Vagina (tissue), 2 donors: ENCODE measurements at places on chromosomes 5 and 9.

DNA sequence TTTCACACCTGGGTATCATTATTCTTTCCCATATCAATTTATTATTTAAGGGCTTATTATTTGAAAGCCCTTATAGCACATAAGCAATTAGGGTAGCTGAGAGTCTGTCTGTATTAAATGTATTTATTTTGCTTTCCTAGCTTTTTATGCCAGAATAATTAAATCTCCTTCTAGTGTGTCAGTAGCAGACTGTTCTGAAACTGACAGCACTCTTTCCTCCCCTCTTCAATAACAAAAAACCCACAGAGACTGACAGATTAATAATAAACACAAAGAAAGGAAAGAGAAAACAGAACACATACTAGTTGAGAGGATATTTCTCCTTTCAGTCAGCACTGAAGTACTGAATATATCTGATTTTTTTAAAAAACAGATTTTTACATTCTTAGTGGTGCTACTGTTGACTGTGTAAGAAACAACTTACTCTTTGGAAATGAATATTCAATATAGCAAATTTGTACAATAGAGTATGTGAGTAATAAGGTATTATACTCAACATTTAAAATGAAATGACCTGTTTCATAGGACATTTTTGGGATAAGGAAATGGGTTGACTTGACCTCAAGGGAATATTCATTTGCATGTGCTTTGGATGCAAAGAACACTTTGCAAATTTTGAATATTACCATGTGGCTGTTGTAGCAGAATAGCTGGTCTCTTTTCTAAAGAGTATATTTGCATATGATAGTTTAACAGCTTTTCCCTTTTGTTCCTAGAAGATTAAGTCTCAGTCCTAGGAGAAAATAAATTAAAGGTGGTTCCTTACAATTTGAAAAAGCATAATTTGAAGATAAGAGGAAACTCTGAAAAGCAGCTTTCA, 208.3 kb downstream of the SPATA31D1 start:
- no peak for DNase-seq

DNA sequence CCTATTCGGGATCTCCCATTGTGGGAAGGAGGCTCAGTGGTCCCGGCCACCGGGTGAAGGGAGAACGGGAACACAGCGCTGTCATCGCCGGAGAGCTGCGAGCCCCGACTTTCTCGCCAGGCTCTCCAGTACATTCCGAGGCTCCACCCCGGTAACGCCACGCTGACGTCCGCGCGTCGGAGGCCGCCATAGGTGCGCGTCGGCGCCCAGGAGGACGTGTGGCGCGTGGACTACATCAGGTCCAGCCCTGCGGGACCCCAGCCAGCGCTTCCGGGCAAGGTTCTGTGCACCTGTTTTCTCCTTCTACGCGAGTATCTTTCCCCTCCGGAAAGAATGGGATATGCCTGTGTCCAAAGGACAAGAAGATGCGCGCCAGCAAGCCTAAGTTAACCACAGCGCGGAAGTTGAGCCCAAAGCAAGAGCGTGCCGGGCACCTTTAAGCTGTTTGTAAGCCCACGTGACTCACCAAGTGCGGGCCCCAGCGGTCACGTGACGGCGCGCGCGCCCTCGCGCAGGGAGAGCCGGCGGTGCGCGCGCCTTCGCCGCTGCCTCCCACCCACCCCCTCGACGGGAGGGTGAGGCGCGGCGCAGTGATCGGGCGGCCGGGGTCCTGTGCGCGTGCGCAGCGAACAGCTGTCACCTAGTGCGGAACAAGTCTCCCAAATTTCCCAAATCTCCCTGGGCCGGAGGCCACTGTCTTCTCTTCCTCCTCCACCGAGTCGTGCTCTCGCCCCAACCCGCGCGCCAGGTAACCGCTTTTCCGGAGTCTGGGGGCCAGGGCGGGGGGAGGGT, at the start of gene KDM4C:
KDM4C (plus strand) TSS at position 518 of the 792 bp plus-strand sequence. CDS start 35,016 bp downstream, outside the sequence.
- peak; percentile 96 for DNase-seq

DNA sequence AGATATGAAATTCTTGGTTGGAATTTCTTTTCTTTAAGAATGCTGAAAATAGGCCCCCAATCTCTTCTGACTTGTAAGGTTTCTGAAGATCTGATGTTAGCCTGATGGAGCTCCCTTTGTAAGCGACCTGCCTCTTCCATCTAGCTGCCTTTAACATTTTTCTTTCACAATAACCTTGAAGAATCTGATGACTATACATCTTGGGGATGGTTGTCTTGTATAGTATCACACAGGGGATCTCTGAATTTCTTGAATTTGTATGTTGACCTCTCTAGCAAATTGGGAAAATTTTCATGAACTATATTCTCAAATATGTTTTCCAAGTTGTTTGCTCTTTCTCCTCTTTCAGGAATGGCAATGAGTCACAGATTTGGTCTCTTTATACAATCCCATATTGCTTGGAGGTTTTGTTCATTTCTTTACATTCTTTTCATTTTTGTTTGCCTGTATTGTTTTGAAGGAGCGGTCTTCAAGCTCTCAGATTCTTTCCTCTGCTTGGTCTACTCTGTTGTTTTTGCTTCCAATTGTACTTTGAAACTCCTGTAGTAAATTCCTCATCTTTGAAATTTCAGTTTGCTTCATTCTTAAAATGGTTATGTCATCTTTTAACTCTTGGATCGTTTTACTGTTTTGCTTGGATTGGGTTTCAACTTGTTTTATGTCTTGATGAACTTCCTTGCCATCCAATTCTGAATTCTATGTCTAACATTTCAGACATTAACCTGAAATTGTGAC, 245.2 kb upstream of the TARS1 start:
- no peak for DNase-seq

DNA sequence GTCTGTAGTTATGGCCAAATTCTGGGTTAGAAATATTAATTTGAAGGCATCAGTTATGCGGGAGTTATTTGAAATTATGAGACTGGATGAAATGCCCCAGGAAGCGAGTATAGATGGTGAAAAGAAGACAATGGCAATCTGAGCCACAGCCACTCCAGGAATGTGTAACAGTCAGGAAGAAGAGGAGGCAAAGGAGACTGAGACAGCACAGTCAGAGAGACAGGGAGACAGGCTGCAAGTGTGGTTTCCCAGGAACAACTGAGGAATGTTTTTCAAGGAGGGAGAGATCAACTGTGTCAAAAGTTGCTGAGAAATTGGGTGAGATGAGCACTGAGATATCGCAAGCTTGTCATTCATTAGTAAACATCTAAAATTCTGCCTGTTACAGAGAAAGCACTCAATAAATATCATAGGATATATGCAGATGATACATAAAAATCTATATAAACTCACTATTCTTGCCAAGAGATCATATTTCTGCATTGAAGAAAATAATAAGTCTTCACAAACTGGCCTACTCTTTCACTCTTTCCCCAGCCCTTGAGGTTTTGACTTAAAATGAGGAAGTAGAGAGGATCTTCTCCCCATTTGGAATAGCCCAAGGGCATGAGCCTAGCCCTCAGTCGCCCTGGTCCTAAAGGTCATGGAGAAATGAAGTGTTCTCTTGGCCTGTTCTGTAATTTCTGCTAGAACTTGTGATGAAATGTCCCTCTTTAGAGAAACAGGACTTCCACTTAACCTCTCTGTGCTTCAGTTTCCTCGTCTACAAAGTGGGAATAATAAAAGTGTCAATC, 48.5 kb upstream of the RLN1 start:
- DNase-seq = no peak

DNA sequence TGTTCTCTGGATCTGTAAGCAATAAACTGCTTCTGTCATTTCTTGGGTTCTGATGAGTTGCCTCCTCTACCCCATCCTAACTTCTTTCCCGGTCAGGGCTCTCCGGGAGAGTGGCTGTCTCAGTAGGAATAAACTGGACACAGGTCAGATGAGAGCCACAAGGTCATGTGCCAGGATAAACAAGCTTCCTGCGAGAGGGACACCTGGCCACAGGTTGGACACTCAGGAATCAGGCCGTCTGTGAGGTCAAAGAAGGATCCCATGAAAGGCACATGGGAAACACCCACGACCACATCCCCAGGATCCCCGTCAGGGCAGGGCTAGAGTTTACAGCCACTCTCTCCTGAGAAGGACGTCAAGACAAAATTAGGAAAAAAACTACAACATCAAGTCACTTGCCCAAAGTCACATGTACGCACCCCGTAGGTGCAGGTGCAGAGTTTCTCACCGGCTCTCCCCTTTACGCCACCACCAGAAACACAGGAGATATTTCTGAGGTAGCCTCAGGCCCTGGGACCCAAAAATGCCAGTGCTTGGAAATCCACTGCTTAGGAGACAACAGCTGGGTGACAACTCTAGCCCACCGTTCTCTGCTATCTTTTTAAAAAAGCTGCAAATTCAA, 28.7 kb downstream of the CCT5 start:
- no peak for DNase-seq

- no peak for DNase-seq
Measured at GRCh38 chr9:28365728-28366127, 792.4 kb upstream of the C9orf72 start.

- DNase-seq = no peak
Measured at GRCh38 chr9:80866576-80867227, 822.6 kb downstream of the TLE1 start.

GRCh38 chr9:74415995-74416394, 81.1 kb upstream of the RORB start:
- DNase-seq = no peak

- no peak for DNase-seq
Measured at GRCh38 chr5:42858687-42859086, 47.0 kb upstream of the SELENOP start.

GRCh38 chr5:138668451-138669380, 84.5 kb upstream of the CTNNA1 start:
- DNase-seq = no peak

DNA sequence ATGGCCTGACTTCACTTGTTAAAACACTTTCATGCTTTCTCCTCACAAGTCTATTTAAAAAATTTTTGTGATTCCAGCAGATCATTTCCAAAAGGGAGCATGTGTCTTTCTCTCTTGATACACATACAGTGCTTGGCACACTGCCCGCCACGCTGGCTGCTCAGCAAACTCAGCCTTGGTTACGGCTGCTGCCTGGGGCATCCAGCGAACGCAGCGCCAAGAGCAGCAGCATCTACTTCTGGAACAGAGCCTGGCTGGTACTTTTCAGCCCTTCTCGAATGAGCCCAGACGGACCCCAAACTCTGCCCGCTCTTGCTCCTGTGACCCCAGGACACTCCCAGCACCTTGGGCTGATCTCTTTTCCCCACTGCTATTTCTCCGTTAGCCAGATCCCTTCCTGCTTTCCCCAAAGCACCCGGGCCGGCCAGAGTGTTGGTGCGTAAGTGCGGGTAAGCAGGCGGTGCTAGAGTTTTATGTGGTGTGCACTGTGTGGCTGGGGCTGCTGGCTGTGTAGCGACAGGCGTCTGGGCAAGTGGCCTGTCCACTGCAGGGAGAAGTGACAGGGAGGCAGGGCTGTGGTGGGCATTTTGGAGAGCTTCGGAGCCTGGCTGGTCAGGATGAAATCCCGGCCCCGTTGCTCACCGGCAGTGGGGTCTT, 73.2 kb downstream of the SH3PXD2B start:
- no peak for DNase-seq

GRCh38 chr9:35826071-35826701, 2.3 kb downstream of the FAM221B start:
- DNase-seq = no peak

DNA sequence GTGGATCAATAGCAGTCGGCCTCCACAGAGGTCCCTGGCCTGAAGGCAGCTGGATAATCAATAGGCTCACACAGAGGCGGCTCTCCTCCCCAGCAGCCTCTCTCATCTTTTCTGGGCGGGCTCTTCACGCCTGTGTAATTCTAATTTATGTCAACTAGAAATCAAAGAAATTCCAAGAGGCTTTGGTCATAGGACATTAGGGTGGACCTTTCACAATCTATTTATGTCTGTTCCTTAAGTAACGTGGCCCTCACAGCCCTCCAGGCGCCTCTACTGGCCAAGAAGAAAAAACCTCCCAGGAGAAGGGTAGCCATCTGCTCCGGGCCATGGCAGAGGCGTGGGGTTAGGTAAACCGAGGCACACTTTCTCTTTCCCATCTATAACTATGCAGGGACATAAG, 205.1 kb upstream of the EFNA5 start:
- no peak for DNase-seq

- no peak for DNase-seq
Measured at GRCh38 chr5:153153086-153153485, 337.4 kb upstream of the GRIA1 start.

DNA sequence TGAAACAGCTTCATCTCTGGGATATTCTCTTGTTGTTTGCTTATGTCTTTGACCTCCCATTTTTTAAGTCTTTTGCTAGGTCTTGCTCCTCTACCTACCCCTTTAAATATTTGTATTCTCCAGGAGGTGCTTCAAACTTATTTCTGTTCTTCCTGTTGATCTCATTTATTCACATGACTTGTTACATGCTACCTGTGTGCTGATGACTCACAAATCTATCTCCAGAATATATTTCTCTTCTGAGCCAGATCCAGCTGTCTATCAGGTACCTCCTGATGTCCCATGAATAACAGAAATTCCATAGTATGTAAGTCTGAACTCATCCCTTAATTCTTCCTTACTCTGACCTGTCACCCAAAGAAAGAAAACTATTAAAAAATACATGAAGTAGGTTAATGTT, 11.0 kb downstream of the NIPBL start:
- no peak for DNase-seq

- no peak for DNase-seq
Measured at GRCh38 chr5:74638544-74638969, 2.0 kb downstream of the ENC1 start.

DNA sequence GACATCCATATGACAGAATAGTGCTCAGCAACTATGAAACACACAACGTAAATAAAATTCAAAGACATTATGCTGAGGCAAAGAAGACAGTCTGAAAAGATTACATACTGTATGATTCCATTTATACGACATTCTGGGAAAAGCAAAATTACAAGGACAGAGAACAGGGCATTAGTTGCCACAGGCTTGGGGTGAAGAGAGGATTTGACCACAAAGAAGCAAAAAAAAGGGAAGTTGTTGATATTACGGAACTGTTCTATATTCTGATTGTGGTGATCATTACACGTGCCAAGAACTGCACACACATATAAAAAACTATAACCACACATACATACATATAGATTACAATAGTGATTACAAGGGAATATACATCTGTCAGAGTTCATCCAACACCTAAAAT, 24.1 kb downstream of the CDK5RAP2 start:
- DNase-seq = no peak

GRCh38 chr5:172735141-172735831, 35.7 kb downstream of the DUSP1 start:
- no peak for DNase-seq
